ENCODE measurements at places on chromosomes 1 and 21. TPM values are rescaled to one million over a fixed set of nuclear protein-coding genes. Genes with fewer than 3 reads are reported as not detected.

The FAM167B gene
- 0.66 TPM for total RNA-seq

The TMPRSS3 gene
- total RNA-seq = not detected

The SAMD13 gene
- total RNA-seq = 1.2 TPM

The RCSD1 gene
- total RNA-seq = 0.87 TPM

The NPPA gene
- total RNA-seq = not detected

The CDC7 gene
- total RNA-seq = 7.3 TPM

The PIGR gene
- total RNA-seq = not detected

The CLDN19 gene
- not detected for total RNA-seq

The ALX3 gene
- not detected for total RNA-seq

The PYHIN1 gene
- not detected for total RNA-seq

The PIK3CD gene
- total RNA-seq = 6.3 TPM

The CATSPERE gene
- total RNA-seq = 0.44 TPM

The SPATA46 gene
- total RNA-seq = not detected

The LMX1A gene
- total RNA-seq = not detected

The SPATA21 gene
- total RNA-seq = not detected

The COL8A2 gene
- total RNA-seq = 24.3 TPM

The AUNIP gene
- total RNA-seq = 0.33 TPM

The WDR47 gene
- 16.0 TPM for total RNA-seq

The SPRR1A gene
- total RNA-seq = not detected

The TCEA3 gene
- total RNA-seq = 9.7 TPM

The NECTIN4 gene
- total RNA-seq = under 0.01 TPM

The KRTAP15-1 gene
- total RNA-seq = not detected

The LDLRAD1 gene
- total RNA-seq = not detected

The GOLT1A gene
- not detected for total RNA-seq

The KRTAP7-1 gene
- total RNA-seq = not detected

The HSD3B2 gene
- total RNA-seq = not detected

The DYRK3 gene
- total RNA-seq = 31.7 TPM

The CCDC17 gene
- total RNA-seq = 0.99 TPM

The DRAXIN gene
- total RNA-seq = 0.17 TPM

The TLR5 gene
- total RNA-seq = not detected

The RGS8 gene
- under 0.01 TPM for total RNA-seq

The NFIA gene
- 7.6 TPM for total RNA-seq

The DDAH1 gene
- 31.4 TPM for total RNA-seq

Data from smooth muscle cell of trachea (primary cell).